ENCODE measurements at places on chromosomes 16 and 17. TPM values are rescaled to one million over a fixed set of nuclear protein-coding genes. Genes with fewer than 3 reads are reported as not detected.

DNA sequence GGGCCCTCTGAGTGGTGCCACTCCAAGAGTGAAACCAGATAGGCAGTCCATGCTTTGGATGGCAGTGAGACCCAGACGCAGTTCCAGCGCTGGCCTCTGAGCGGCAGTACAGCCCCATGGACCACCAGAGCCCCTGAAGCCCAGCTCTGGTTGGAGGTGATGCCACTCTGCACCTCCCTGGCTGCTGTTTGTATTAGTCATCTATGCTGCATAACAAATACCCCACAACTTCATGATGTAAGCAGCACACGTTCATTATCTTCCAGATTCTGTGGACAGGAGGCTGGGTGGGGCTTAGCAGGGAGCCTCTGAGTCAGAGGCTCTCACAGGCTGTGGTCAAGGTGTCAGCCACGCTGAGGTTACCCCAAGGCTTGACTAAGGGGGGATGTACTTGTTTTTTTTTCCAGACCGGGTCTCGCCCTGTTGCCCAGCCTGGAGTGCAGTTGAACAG is 5.1 kb upstream of the NME4 start:
- no peak overlapping the region for H3K27ac ChIP-seq
- H3K4me1 ChIP-seq: peaks cover 22% of the 10 kb centered on the region
- no peaks in the 10 kb centered on the region for H3K27me3 ChIP-seq
- no peaks in the 10 kb centered on the region for H3K36me3 ChIP-seq
- H3K4me3 ChIP-seq: no peak overlapping the region

GRCh38 chr16:74079232-74079586 is 217.4 kb upstream of the PSMD7 start:
- H3K27me3 ChIP-seq: no peaks in the 10 kb centered on the region
- H3K36me3 ChIP-seq: no peaks in the 10 kb centered on the region
- no peak overlapping the region for H3K4me3 ChIP-seq

- H3K36me3 ChIP-seq: no peaks in the 10 kb centered on the region
- H3K4me1 ChIP-seq: no peaks in the 10 kb centered on the region
- no peak overlapping the region for H3K4me3 ChIP-seq
- H3K27ac ChIP-seq: no peak overlapping the region
- no peaks in the 10 kb centered on the region for H3K27me3 ChIP-seq
Measured at GRCh38 chr17:75078284-75079022, 9.3 kb upstream of the SLC16A5 start.

DNA sequence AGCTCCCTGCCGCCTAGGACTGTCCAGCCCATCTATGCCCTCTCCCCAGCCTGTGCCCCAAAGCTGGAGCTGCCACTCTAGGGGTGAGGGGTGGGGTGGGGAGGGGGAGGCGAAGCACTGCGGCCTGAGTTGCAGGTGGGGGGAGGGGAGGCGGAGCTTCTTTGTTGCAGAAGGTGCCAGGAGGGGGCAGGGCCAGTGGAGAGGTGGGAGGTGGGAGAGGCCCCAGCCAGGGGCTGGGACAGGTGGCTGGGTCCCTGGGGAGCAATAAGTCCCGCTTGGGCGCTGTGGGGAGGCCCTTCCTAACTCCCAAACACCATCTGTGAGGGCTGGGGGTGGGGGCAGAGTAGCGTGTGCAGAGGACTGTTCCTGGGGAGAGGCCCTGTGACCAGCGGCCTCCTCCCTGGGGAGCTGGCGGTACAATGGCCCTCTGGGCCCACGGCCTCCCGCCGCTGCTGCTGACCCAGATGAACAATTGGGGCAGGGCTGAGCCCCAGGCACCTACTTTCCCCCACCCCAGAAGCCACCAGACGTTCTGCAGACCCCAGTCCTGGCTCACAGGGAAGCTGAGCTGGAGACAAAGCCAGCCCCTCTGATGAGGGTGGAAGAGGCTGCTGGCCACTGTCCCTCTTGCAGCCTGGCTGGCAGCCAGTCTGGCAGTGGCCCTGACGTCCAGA is 2.2 kb upstream of the NTN3 start:
- H3K36me3 ChIP-seq: no peaks in the 10 kb centered on the region
- no peak for DNase-seq
- no peak overlapping the region for H3K27ac ChIP-seq
- H3K27me3 ChIP-seq: no peaks in the 10 kb centered on the region
- H3K4me3 ChIP-seq: no peak overlapping the region

DNA sequence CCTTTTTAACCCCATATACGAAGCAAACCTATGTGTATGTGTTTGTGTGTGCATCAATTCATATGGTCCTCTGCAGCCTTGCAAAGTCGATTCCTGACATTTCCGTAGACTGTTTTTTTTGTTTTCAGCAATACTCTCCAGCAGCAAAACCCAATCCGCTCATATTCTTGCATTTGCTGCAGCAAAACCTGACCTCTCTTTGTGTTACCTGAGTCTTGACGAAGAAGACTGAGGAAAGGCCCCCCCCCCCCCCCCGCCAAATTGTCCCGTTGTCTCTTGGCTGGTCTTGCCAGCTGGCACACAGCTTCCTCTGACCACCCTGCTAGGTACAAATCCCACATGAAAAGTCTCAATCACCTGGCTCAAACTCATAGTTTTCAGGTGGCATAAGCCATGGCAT is 494.7 kb downstream of the WWOX start:
- no peak overlapping the region for H3K27ac ChIP-seq
- H3K4me3 ChIP-seq: no peak overlapping the region
- no peak for DNase-seq
- no peaks in the 10 kb centered on the region for H3K36me3 ChIP-seq
- H3K4me1 ChIP-seq: peaks cover 14% of the 10 kb centered on the region
- H3K27me3 ChIP-seq: no peaks in the 10 kb centered on the region

- no peaks in the 10 kb centered on the region for H3K4me1 ChIP-seq
- no peak overlapping the region for H3K4me3 ChIP-seq
- no peak overlapping the region for H3K27ac ChIP-seq
- no peak for DNase-seq
- H3K27me3 ChIP-seq: no peaks in the 10 kb centered on the region
Measured at GRCh38 chr17:80826346-80826954, 165.2 kb upstream of the CHMP6 start.

GRCh38 chr17:32386844-32387243 is 36.9 kb downstream of the ZNF207 start:
- H3K27me3 ChIP-seq: no peaks in the 10 kb centered on the region
- no peaks in the 10 kb centered on the region for H3K4me1 ChIP-seq
- H3K36me3 ChIP-seq: peaks cover 9% of the 10 kb centered on the region
- DNase-seq: no peak

DNA sequence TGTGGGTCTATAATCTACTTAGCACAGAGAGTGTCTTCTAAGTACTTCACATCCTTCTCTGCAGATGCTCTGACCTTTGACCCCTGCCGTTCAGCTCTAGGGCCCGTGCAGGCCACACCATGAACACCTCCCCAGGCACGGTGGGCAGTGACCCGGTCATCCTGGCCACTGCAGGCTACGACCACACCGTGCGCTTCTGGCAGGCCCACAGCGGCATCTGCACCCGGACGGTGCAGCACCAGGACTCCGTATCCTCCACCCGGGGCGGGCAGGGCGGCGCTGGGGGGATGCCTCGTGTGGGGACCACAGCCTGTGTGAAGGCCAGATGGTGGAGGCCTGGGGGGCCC is 686 bp downstream of the MLST8 start:
- H3K27me3 ChIP-seq: no peaks in the 10 kb centered on the region
- H3K4me1 ChIP-seq: peaks cover 17% of the 10 kb centered on the region
- H3K36me3 ChIP-seq: peaks cover 5% of the 10 kb centered on the region
- H3K4me3 ChIP-seq: peak overlapping the region; percentile 75

GRCh38 chr16:56589141-56590039 is at the start of gene MT3:
TSS of gene MT3 (plus strand) at chr16:56589528. CDS start at chr16:56589591, 63 bp downstream.
- peaks cover 95% of the 10 kb centered on the region for H3K27me3 ChIP-seq
- no peaks in the 10 kb centered on the region for H3K4me1 ChIP-seq
- no peak within 1 kb of the TSS for H3K27ac ChIP-seq
- H3K36me3 ChIP-seq: no peaks in the 10 kb centered on the region
- peak within 1 kb of the TSS; percentile 27 for H3K4me3 ChIP-seq

The RNF43 gene
- 8.6 TPM for total RNA-seq

The KIF2B gene
- not detected for total RNA-seq

The SBK1 gene
- total RNA-seq: 11.7 TPM

The DHRS11 gene
- total RNA-seq: 26.6 TPM

The TUBG2 gene
- total RNA-seq: 62.7 TPM
